ENCODE measurements at places on chromosomes 4 and X. TPM values are rescaled to one million over a fixed set of nuclear protein-coding genes. Genes with fewer than 3 reads are reported as not detected.

- DNase-seq = no peak
These were observed 9.5 kb downstream of the CSTF2 start for GRCh38 chrX:100829730-100830129.

GRCh38 chr4:100869276-100869675 lies 351.5 kb upstream of the EMCN start:
- DNase-seq = peak; percentile 84

DNA sequence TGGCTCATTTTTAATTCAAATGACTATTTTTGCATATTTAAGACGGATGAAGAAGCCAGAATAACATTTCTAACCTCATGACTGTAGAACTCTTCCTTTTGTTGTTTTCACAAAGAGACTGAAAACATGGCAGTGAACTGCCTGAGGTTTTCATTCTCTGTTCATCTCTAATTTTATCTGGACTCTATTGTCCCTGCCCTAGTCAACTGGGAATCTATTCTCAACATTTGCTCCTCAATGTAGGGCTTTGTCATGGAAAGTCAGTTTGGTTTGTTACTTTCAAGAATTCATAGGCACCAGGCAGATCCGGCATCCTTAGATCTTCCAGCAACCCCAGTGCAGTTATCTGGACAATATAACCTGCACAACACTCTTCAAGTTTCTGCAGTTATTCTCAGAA lies 277.0 kb downstream of the RAPGEF2 start:
- DNase-seq = no peak

The TMPRSS11D gene
- 0.06 TPM for polyA plus RNA-seq

DNA sequence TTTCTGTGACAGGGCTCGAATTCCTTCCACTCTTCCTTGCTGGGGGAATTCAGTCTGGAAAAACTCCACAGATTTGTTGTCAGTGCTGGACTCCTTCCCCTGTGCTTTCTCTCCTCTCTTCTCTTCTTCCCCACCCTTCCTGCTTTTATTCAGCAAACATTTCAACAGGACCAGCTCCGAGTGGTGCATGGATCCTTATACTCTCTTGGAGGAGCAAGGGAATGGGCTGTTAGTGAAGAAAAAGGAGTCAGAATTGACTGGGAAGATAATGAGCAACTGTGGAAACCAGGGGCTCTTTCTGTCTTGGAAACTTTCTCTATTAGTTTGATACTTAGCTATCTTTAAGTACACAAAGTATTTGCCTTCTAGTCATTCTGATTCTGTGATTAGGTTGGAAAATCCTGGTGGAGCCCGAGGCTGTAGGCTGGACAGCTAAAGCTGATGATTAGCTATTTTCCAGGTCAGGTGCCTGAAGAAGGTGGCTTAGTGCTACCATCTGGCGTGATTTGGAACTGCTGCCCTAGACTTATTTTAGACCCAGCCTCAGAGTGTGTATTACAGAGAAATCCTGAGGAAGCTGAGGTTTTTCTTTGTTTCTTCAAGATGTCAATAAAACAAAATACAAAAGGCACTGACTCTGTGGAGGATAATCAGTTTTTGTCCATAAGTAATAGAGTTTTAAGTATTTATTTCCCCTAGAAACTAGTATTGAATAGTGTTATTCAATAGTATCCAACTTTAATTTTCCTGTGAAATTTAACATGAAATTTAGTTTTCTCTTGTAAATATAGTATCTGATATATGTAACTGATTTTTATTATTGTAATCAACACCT lies 38.4 kb downstream of the NAP1L5 start:
- peak; percentile 54 for DNase-seq

DNA sequence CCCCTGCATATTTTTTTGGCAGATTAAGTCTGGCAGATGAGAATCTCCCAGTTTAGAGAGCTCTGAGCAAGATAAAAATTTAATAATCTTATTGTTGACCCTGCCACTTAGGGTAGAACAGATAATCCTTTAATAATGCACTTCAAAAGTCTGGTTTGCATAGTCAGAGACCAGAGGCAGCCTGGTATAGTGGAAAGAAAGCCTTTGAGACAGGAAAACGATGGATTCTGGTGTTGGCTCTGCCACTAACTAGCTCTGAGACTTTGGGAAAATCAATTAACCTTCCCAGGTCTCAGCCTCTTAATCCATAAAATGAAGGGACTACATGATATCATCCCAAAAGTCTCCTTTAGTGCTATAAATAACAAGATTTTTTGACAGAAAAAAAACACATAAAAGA lies 824.5 kb downstream of the STIM2 start:
- no peak for DNase-seq

GRCh38 chr4:14513471-14513870 lies 488.8 kb upstream of the CPEB2 start:
- no peak for DNase-seq

DNA sequence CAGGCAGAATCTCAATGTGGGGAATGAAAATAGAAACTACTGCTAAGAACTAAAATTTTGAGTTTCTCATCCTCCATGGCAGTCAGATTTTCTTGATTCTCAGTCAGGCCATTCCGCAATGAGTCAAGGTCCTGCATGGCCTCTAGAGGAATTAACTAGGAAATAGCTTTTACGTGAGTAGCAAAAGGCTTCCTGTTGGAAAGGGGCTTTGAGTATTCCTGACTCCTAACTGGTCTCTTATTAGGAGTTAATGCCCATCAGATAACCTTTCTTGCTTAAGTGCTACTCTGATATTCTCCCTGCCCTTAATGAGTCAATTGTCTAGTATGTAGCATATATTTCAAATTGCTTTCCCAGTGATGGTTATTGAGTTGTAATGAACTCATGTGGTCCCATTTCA lies 65.7 kb upstream of the ARHGAP24 start:
- no peak for DNase-seq

All from large intestine (tissue), 12 donors.